ENCODE measurements at places on chromosomes 7 and 10.

GRCh38 chr10:111175787-111176186, 99.0 kb downstream of the ADRA2A start:
- DNase-seq, result no peak

DNA sequence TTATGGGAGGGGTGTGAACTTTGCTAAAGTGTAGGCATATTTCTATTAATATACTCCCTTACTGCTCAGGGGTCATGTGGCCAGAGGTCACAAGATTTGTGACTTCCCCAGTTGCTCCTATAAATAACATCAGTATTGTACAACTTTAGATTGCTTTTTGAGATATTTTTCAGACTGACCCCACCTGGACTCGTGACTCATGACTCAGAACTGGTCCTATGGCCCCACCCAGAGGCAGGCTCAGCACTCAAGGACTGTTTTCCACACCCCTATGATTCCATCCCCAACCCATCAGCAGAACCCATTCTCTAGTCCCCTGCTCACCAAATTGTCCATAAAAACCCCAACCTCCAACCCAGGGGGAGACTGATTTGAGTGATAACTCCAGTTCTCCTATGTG, 2.7 kb upstream of the CUL2 start:
- no peak for DNase-seq

DNA sequence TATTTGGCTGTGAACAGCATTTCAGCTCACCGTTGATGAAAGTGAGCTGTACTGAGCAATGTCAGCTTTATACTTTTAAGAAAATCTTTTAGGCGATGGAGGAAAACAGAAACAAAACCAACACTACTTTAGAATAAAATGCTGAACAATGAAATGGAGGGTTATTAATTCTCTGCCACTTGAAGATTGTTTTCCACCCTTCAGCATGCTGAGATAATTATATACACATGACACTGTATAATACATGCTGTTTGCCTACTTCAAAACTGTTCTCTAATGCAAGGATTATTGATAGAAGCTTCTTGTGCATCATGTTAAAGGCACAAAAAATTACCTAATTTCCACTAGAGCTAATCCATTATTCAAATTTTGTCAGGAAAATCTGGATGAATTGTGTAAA, 66.8 kb downstream of the CACNA2D1 start:
- DNase-seq, result no peak

DNA sequence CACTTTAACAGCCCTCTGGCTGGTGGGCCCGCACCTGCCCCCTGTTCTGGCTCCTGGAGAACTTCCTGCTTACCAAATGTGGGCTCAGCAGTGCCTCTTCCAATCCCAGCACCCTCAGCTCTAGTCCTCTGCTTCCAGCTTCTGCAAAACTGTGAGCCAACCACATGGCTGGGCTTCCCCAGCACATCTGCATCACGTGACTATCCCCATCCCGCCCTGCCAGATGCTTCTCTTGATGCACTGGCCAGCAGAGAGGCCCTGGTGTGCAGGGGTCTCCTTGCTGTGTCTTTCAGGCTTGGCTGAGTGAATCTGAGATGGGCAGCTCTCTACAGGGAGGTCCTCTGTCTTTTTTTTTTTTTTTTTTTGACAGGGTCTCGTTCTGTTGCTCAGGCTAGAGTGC, 43.8 kb upstream of the DMBT1 start:
- DNase-seq, result no peak

DNA sequence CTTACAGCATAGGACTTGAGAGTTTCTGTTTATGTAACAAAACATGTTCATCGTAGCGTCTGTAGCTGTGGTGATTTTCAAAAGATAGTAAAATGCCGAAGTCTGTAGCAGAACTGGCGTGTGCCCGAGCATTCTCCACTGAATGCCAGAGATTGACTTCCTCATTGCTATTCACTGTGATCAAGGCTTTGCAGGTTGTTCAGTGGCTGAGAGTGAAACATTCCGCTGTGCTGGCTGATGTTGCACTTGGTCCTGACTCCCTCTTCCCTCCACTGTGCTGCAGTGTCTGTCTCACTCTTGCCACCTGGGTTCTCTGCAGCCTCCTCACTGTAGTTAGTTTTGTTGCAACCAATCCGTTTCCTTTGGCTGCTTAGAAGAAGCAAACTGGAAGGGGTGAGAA, 37.6 kb downstream of the FHIP2A start:
- no peak for DNase-seq

DNA sequence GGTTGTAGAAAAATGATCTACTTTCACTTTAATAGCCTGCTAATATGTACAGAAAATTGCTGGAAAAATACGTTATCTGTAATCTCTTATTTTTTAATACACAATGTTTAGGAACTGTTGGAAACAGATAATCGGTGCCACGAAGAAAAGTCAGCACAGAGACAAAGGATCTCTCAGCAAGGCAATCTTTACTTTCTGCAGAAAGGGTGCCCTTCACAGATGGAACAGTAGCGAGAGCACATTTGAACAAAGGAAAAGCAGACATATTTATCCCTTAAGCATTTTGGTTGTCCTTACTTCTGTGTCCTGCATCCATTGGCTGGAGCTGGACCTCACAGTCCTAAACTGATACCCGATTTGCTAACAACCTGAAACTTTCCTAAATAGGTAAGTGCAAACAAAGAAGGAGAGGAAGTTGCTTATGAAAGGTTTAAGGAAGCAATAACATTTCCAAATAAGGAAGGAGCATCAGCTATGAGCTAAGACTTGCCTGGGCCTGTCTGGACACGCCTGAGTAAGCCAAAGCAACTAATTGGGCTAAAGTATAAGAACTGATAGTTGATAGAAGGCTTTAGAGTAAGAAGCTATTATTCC, 640.0 kb downstream of the SH2D4B start:
- DNase-seq, result no peak

GRCh38 chr10:86366033-86366901, at the start of gene GRID1:
TSS of gene GRID1 (minus strand) at chr10:86366795.
- peak; percentile 69 for DNase-seq

DNA sequence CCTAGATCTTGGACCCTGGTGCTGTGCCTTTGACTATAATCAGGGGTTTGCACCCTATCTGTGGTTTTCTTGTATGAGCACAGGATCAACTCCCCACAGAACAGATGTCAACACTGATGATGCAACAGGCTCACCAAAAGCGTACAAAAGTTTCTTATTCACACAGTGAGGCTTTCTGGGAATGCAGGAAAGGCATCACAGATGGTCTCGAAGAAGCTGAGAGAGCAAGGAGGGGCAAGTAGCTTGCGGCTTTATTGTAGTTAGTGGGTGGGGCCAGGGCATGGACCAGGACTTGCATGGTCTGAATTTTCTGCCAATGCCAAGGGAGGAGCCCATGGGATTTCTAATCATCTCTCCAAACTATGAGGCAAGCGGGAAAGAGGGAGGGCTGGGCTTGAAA, 46.2 kb downstream of the SEC61G start:
- DNase-seq, result no peak

DNA sequence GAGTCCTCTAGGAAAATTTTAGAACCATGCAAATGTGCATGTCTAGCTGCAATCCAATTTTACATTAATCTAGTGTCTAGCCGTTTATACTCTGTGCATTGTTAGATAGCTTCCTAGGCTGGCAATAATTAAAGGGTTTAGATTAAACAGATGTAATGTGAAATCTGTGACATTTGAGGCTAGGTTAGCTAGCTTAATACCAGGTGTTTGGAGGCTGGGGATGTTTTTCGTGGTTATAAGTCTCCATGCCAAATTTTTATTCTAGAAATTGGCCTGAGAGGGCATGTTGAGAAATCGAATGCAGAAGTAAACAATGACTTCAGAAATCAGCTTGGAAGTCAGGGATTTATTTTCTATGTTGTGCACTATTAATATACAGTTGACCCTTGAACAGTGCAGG, 94.2 kb downstream of the ST7 start:
- no peak for DNase-seq

DNA sequence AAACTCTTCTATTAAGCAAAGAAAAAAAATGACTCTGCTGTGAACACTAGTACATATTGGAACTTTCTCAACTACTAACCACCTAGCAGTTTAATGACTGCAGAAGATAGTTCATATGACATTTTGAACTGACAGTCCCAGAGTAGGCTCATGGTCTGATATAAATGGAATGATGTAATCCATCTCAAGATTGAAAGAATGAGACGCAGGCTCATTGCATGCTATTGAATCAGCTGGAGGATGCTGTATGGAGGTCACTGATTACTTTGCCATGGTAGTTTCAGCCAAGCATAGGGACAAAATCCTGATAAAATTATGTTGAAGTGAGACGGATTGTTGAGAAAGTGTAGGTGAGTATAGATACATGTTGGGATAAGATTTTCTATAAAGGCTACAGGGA, 217.6 kb upstream of the SEMA3E start:
- no peak for DNase-seq

- no peak for DNase-seq
Observed at GRCh38 chr7:134155871-134156270, 28.7 kb downstream of the LRGUK start.

DNA sequence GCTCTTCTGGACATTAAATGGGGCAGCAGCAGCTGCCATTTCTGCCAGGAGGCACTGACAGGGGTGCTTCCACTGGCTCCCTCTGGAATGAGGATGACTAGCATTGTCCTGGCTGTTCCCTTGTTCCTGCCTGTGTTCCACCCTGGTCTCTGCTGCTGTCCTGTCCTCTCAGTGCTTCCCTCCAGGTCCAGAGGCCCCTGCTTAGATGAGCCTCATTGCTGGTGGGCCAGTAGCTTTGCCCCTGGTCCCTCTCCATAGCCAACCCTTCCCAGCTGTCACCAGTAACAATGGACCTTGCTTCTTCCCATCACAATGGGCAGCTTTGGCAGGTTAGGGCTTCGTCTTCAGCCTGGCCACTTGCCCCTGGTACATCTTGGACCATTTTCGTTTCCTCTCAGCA, 561.1 kb downstream of the TCERG1L start:
- DNase-seq, result no peak

DNA sequence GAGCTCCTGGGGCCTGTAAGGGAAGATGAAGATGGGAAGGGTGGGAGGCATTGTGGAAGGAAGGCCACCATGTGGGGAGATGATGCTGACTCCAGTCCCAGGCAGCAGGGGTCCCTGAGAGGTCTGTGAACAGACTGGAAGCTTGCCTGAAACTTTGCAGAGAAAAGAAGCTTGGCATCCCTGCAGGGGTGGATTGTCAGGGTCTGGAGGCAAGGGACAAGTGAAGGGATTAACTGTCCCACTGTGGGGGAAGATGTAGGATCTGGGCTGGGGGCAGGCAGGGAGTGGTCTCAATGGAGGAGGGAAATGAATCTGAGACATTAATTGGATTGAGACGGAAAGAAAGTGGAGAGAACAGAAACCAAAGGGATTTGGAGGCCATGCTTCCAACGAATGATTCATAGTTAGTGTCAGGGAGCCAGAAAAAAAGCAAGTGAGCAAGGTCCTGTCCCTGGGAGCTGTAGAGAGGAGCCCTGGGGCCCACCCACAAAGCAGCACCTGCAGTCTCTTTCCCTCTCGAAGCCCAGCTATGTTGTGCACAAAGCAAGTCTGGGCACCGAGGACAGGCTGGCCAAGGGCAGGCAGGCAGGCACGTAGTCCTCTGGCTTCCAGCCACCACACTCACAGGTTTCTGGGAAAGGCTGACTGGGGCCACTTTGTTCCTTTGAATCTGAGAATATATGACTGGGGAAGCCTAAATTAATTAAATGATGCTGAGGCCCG, 4.7 kb upstream of the SLC18A3 start:
- no peak for DNase-seq
